ENCODE measurements at places on chromosomes 16 and 17.

DNA sequence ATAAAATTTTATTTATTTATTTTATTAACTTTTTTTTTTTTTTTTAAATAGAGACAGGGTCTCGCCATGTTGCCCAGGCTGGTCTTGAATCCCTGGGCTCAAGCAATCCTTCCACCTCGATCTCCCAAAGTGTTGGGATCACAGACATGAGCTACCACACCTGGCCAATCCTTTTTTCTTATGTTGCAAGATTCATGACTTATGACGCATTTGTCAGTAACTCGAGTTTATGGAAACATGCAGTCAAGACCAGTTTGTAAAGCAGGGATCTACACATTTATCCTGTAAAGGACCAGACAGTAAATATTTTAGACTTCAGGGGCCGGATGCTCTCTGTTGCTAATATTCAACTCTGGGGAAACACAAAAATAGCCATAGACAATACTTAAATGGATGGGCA, 9.4 kb upstream of the MAP2K6 start:
- no peak for DNase-seq

DNA sequence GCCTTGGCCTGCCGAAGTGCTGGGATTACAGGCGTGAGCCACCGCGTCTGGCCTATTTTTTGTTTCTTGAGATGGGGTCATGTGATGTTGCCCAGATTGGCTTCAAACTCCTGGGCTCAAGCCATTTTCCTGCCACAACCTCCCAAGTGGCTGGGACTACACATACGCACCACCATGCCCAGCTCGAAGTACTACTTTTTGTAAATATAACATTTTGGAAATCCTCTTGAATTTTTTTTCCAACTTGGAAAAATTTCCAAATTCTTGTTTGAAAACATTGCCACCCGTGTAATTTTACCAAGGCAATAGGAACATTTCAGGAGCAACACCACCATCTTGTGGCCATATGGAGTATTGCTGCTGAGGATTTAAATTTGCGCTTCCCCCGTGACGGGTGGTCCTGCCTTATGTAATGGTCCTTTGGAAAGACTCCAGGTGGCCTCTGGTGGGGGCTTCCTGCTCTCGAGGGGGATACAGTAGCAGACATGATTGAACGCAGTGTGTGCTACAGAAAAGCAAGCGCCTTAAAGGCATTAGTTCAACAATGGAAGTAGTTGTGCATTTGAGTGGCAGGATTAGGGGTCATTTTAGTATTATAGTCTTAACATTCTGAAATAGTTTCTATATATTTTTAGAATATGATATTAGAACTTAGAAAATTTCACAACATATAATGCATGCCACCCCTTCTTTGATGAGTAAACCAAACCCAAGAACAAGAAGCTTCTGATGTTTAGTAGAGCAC, 8.0 kb downstream of the FLYWCH1 start:
- peak; percentile 38 for DNase-seq

- DNase-seq, result no peak
Observed at GRCh38 chr17:38921756-38922411, 3.5 kb upstream of the LASP1NB start.

GRCh38 chr17:56599088-56599487, 5.6 kb downstream of the NOG start:
- DNase-seq, result no peak

- no peak for DNase-seq
Observed at GRCh38 chr17:79777120-79777893, 641 bp upstream of the CBX2 start.

GRCh38 chr16:25747160-25747758, 55.5 kb downstream of the HS3ST4 start:
- DNase-seq, result no peak

DNA sequence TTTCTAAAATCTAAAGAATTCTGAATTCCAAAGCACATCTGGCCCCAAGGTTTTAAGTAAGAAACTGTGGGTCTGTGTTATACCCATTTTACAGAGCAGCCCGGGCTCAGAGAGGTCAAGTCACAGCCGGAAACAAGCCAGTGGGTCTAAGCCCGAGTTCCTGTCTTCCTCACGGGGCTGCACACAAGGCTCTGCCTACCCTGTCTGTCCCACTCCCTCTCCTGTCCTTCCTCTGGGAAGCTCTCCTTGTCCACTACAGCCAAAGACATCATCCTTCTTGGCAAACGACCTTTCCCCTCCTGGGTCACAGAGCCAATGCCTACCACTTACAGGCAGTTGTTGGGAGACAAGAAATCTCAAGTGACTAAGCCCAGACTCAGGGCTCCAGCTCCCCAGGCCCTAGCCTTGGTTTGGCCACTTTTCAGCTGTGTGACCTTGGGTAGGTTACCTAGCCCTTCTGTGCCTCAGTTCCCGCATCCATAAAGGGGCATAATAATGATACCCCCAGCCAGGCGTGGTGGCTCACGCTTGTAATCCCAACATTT, 55.6 kb upstream of the MAP3K14 start:
- no peak for DNase-seq

- DNase-seq, result no peak
Observed at GRCh38 chr16:27768651-27769272, 218.8 kb downstream of the KATNIP start.

GRCh38 chr17:82414548-82415281, 3.4 kb upstream of the HEXD start:
- peak; percentile 77 for DNase-seq

DNA sequence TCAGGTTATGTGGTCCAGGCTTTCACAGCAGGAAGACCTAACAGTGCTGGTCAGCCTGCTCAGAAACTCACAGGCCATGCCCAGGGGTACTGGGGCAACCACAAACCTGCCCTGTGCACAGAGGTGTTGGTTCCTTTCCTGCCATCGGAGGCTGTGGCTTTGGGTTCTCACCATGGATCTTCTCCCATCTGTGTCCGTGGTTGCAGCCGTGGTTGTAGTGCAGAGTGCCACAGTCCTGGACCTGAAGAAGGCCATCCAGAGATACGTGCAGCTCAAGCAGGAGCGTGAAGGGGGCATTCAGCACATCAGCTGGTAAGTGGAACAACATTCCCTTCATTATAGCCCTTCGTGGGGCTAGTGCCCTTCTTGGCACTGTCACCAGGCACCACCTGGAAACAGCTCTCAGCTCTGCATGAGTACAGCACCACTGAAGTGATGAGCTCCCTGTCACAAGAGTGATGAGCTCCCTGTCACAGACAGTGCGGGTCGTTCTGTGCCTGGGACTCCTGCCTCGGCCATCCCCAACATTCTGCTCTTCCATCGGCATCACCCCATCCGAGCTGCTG, 2.0 kb downstream of the SNRNP25 start:
- DNase-seq, result no peak

DNA sequence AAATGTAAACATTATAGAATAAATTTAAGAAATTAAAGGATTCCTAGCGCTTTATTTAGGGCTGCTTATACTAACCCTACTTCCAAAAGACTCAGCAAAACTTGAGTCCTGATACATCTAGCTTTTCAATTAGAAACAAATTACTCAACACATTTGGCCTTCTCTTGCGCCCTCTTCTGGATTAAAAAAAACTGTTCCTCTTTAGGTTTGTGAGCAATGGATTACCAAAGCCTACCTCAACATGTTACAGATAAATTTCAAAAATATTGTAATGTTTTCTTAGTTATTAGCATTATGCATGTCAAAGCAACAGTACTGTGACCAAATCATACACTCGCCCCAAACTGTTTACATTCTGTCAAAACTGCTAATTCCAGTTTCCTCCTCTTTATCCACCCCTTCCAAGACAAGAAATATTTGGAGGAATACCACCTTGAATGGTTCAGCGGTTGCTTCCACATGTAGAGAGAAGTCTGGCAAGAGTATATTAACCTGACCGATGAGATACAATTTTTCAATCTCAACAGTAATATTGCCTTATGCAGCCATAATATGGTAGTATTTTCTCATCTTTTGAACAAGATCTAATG, 2.7 kb downstream of the NUFIP2 start:
- DNase-seq, result no peak

DNA sequence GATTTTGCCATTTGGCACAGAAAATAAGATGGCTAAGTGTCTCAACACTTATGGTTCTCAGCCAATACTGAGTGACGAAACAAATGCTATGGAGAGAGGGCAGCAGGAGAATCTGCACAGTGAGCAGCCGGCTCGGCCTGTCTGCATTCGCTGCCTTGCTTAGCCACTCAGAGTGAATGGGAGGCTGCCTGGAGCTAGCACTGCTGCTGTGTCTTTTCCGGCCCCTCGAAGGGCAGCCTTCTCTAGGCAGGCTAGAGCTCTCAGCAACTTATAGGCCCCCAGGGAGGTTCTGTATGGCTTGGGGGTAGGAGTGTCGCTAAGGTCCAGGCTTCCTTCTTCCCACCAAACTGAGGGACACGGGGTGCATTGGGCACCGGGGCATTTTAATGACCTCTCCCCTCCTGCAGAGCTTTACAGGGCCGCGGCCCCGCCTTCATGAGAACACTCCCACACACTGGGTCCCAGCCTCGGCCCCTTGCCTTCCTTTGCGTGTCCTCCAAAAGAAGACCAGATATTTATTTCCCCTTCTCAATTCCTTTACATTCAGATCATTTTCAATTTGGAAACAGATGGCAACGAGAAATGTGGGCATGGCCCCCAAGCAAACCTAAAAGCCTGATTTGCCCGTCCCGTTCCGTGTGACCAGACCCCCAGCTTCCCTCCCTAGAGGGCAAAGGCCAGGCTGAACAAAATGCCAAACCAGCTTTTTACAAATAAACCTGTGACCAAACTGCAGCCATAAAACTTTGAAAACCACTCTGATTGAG, 670.9 kb downstream of the TOX3 start:
- DNase-seq, result no peak

DNA sequence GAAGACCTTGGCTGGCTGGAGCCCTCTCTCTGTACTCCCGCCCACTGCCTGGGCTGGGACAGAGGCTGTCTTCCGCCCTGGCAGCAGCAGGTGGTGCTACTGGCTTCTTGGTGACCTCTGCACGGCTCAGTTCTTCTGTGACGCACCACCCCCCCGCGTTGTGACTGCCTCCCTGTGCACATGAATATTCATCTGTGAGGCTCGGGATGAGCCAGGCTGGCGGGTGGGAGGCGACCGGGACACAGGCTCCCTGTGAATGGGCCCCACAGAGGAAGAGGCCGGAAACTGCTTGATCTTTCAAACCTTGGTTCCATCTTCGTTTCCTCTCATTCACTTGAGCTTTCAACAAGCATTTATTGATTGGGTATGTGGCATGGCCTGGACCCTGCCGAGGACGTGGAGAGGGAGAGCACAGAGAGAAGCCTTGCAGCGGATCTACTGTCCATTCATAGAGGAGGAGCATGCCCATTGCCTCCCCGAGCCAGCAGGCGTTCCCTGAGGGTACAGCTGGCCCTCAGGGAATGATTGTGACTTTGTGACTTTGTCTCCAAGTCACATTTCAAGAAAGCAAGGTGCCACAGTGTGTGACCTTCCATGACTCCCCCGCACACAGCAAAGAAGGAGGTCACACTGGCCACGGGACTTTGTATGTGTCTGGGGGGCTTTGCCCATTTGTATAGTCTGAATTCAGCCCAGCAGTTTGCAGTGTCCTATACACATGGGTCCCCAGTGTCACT, 45.0 kb downstream of the B9D1 start:
- DNase-seq, result no peak

DNA sequence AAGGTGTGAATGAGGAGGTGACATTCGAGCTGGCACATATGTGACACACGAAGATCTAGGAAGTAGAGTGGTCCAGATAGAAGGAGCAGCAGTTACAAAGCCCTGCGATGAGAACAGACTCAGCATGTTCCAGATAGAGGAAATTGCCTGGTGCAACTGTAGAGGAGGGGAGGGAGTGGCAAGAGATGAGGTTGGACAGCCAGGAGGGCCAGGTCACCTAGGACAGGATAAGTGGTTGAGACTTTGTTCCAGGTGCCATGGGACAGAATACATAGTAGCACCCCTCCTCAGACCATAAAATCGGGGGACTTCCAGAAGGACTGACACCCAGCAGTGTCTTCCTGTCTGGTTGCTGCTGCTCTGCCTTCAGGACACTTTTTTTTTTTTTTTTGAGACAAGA, 11.0 kb upstream of the CENPT start:
- no peak for DNase-seq

DNA sequence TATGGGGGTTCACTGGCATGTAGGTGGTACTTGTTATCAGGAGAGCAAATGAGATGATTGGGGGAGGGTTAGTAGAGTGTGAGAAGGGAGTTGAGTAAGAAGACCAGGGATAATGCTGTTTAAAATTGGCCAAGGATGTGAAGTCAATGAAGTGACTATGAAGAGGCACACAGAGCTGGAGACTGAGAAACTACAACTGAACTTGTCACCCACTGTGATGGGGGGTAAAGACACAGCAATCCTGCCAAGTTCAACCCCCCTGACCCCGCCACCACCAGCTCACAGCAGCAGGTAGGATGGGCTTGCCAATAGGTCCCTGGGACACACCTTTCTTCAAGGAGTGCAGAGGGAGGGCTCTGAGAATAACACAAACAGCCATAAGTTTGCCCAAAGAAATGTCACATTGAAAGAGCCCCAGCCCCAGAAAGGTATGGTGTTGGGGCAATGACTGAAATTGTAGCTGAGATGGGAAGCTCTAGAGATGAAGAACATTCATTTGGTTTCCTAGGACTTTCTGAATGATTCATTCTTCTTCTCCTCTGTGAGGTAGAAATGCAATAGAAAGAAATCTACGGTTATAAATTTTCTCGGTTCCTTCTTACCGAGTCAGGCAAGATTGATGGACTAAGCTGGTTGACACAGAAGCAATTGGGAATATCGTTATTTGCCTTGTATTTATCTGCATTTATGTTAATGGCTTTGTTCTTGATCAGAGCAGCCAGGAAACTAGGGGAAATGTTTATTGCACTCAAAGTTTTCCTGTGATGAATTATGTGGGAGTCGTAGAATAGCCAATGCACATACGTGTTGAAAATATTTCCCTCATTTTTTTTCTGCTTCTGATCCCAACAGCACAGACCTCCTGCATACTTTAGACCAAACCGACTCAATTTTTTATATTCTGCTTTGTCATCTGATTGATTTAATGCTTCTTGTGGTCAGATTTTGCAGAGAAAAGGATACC, 595.2 kb upstream of the CDH11 start:
- DNase-seq, result no peak

DNA sequence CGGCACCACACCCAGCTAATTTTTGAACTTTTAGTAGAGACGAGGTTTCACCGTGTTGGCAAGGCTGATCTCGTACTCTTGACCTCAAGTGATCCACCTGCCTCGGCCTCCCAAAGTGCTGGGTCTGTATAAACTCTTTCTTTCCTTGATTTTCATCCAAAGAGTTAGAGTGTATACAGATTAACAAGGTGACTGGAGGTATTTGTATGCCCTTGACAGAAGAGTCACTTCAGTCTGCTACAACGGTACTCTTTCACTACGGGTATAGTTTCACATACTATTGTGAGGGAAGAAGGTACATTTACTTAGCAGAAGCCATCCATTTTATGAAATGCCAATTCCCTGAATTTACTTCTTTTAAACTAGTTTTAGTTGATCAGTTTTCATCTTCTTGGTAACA, 32.5 kb downstream of the PPM1E start:
- DNase-seq, result no peak

DNA sequence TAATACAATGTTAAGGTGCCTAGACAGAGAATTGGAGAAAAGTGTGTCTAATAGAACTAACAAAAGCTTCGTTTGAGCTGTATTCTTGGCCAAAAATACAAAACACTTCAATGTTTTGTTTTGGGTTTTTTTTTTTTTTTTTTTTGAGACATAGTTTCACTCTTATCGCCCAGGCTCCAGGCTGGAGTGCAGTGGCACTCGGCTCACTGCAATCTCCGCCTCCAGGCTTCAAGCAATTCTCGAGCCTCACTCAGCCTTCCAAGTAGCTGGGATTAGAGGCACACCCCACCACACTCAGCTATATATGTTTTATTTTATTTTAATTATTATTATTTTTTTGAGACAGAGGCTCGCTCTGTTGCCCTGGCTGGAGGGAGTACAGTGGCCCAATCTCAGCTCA, 38.3 kb upstream of the CARMIL2 start:
- no peak for DNase-seq

- peak; percentile 45 for DNase-seq
Observed at GRCh38 chr17:78993241-78993956, 13.7 kb upstream of the LGALS3BP start.
